ENCODE measurements at places on chromosomes 16 and 17.
A peak's percentile ranks its signal among the peaks of the same experiment; 100 is the strongest.

GRCh38 chr17:74147056-74147835, 56.2 kb upstream of the RPL38 start:
- no peak for DNase-seq

DNA sequence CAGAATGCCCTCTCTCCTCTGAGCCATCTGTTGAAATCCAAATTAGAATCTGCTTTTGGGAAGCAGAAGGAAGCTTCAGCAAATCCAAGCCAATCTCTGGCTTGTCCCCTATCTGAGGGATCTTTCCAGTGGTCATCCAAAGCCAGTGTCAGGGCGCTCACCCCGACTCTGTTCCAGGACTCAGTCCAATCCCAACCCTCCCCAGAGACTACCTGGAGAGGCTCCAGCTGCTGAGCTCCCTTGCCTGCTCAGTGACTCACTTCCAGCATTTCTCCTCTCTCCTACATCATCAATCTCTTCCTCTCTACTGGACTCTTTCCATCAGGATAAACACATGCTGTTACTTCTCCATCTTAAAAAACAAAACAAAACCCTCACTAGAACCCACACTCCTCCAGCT, 2.4 kb downstream of the MATCAP1 start:
- DNase-seq: no peak

DNA sequence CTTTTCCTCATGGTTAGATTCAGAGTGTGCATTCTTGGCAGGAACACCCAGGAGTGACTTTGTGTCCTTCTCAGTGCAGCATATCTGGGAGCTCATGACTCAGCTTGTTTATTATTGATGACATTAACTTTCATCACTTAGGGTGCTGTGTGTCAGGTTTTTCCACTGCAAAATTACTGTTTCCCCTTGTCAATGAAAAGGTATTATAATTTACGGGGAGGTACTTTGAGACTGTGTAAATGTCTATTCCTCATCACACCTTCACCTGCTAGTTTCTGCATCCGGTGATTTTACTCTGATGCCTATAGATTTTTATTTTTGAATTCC, 50.5 kb downstream of the WWP2 start:
- DNase-seq: no peak

DNA sequence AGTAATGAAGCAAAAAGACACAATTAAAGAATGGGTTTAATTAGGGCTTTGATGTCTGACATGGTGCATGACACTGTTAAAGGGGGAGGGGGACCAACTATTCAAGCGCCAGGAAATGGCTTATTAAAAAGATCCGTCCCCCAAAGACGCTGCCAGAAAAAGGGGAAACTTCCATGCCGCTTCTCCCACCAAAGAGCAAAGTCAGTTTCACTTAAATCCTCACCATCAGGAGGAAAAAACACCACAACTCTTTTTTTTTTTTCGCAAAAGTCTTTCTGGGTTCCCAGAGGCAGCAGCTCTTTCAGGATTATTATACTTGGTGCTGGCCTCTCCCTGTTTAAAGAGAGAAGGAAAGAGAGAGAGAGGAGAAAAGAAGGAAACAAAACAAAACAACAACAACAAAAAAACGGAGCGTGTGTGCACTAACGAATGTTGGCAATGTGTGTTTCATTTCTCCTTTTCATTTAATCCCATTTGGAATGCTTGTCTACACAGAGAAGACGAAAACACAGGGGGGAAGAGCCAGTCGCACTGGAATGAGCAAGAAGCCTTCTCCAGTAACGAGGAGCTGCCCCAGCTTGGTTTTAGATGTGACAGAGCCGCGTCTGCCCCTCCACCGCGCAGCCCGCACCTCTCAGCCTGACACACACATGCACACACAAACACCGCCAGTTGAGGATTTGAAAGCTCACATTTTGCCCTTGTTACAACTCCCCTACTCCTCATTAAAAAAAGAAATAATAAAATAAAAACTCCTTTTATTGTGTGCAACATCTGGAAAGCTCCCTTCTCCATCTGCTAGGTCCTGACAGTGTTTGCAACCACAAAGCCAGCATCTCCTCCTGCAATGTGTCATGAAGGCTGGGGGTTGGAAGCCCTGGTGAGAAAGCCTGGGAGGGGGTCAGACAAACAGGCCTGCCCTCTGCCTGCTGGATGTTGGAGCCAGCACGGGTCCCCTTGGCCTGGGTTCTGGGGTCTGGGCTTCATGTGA, 32.7 kb upstream of the AXIN2 start:
- no peak for DNase-seq

DNA sequence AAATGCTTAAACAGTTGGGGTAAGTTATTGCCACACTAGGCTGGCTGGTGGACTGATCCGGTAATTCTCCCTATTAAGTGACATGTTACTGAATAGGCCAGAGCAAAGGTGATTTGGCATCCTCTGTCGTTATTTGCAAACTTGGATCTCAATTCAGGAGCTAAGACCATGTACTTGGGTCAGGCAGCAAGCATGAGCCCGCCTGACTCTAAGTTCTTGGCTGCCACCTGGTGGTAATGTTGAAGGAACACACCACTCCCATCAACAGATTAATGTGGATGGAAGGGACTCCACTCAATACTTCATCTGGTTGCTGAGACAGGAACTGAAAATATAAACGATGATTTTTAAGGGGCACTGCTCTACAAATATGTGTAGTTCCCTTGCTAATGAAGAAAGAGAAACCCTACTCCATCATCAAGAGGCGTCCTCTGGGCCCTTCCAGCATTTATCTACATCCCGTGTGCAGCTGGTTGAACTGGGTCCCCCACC, 70.8 kb downstream of the EMP2 start:
- DNase-seq: peak; percentile 76

GRCh38 chr16:54099627-54100026, 187.0 kb downstream of the IRX3 start:
- no peak for DNase-seq
